ENCODE measurements at places on chromosomes 7 and 10.

- no peak for DNase-seq
Measured at GRCh38 chr7:120052884-120053382, 220.0 kb upstream of the KCND2 start.

DNA sequence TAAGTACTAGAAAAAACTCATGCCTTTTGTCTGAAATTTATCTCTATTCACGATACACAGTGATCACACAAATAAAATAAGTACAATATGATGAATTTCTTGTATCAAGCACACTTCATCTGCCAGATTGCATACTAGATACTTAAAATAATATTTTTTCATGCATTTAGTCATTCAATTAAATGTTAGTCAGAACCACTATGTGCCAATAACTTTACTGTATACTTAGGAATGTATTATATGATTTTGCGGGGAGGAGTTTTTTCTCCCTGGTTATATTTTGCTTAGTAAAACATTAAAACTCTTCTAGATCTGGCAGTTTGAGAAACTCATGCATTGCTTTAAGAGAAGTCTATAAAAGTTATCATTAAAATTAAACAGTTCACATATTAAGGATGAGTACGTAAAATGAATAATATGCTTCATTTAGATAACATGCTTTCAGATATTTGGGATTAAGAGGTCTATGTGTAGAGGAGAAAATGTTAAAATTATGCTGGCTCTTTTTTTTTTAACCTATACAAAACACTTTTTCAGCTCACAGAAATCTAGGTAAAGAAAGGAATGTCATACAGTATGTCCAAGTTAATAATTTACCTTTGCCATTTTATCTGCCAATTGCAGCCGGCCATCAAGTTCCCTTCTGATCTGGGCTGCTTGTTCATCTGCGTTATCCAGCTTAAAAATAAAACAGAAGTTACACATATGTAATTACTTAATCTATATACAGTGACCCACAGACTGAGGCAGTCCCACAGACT lies 70.1 kb downstream of the RNF133 start:
- DNase-seq, result no peak

DNA sequence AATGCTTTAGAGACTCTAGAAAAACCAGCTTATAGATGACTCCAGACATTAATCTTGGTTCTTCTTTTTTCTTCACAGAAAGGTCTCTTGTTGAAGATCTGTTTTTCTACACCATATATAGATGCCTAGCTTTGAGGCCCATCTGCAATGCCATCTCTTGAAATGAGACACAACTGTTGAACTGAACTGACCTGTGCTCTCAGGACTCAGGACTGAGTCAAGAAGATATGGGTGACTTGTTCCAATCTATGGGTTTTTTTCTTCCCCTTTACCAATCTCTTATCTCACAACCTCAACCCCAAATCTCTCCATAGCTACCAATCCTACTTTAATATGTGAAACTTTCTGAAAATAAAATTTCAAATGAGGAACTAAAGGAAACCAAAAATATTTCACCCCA lies 194.7 kb downstream of the SNX13 start:
- DNase-seq, result no peak

DNA sequence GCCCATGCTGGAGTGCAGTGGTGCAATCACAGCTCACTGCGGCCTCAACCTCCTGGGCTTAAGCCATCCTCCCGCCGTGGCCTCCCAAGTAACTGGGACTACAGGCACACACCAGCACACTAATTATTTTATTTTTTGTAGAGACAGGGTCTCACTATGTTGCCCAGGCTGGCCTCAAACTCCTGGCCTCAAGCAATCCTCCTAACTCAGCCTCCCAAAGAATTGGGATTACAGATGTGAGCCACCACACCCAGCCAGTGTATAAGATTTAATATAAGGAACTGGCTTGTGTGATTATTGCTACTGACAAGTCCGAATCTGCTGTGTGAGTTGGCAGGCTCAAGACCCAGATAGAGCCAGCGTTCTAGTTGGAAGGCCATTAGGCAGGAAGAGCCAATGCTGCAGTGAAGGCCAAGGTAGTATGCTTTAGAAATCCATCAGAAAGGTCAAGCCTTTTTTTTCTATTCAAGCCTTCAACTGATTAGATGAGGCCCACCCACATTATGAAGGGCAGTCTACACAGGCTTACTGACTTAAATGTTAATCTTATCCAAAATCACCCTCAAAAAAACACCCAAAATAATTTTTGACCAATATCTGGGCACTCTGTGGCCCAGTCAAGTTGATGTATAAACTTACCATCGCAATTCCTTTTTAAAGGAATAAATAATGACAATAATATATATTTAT lies 19.4 kb downstream of the TRIM4 start:
- DNase-seq, result no peak

- no peak for DNase-seq
Measured at GRCh38 chr7:151110941-151111645, 24.8 kb downstream of the AGAP3 start.
